ENCODE measurements at places on chromosomes 1 and 21.

DNA sequence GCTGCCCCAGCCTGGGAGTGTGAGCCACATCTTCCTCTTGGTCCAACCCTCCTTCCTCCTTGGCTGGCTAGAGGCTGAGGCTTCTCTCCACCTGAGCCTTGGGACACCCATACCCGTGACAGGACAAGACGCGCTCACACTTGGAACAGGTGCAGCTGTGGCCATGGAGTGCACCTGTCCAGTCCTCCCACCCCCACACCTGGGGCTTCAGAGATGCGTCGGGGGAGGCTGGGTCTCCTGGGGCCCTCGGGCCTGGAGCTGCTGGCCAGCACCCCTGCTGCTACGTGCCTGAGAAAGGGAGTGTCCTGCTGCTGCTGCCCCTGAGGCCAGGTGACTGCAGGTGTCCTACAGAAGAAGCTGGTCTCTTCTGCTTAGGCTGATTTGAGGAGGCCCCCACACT lies 37.0 kb upstream of the TMEM52 start:
- no peak for DNase-seq

GRCh38 chr1:109946511-109946910 lies 35.9 kb downstream of the CSF1 start:
- DNase-seq = no peak

- DNase-seq = peak; percentile 43
These were observed 732 bp downstream of the ABCG1 start for GRCh38 chr21:42219606-42220137.

GRCh38 chr1:164801246-164801731 lies 242.3 kb downstream of the PBX1 start:
- DNase-seq = no peak

DNA sequence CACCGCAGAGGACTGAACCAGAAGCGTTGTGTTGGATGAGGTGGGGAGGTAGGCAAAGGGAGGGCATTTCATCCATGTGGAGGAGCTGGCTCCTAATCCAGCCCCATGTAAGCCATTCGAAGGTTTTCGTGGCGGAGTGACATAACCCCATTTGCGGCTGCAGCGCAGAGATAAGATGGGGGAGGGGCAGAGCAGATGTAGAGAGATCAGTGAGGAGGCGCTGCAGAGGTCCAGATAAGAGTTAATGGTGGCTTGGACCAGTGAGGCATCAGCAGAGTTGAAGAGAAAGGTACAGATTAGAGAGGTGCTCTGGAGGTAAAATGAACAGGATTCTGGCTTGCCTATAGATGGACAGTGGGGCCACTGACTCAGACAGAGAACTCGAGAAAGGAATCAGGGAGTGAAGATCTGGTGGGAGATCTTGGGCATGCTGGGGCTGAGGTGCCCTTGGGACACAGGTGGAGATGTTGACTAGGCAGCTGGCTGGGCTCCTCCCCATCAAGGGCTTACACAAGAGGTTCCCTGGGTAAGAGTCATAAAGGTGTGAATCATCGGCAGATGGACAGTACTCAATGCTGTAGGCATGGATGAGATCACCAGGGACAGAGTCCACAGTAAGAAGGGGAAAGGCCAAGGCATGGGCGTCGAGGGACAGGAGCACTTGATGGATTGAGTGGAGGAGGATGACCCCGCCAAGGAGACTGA lies 7.8 kb upstream of the PTPRF start:
- no peak for DNase-seq

- DNase-seq = no peak
These were observed 1.6 kb upstream of the PANK4 start for GRCh38 chr1:2528016-2528415.

GRCh38 chr1:25541889-25542658 lies 1.3 kb upstream of the LDLRAP1 start:
- DNase-seq = no peak

- no peak for DNase-seq
These were observed 46.9 kb downstream of the SKI start for GRCh38 chr1:2274929-2275475.

DNA sequence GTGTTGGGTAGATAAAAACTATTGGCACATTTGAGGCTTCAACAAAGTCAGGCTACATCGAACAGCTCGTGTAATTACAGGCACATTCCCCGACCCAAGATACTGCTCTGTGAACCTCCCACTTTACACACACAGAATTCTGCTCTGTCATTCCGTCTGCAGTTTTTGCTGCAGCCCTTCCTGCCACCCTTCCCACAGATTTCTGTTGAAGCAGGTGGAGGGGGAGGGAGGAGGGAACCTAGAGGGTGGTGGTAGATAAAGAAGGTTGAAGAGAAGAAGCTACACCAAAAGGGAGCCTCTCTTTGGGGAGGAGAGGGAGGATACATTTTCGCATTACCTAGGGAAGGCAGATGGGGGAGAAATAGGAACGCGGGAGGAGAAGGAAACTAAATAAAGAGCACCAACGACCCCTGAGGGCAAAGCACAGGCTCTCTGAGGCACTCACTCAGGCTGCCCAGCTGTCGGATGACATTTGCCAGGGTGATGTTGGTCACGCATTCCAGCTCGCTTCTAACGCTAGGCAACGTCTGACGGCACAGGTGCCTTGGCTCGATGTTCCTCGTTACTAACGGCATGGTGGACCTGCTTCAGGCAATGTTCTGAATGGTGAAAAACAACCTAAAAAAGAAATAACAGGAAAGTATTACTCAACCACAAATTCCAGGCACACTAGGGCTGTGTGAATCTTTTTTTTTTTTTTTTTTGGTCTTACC lies 36.0 kb downstream of the GPR3 start:
- peak; percentile 46 for DNase-seq

- peak; percentile 62 for DNase-seq
These were observed 16.3 kb downstream of the PDZK1 start for GRCh38 chr1:145690587-145691558.

- no peak for DNase-seq
These were observed 19.2 kb upstream of the PEX10 start for GRCh38 chr1:2431518-2431917.

GRCh38 chr1:221302810-221303209 lies 423.6 kb downstream of the HLX start:
- no peak for DNase-seq

GRCh38 chr1:40861224-40862003 lies 749 bp downstream of the CITED4 start:
- DNase-seq = peak; percentile 20

DNA sequence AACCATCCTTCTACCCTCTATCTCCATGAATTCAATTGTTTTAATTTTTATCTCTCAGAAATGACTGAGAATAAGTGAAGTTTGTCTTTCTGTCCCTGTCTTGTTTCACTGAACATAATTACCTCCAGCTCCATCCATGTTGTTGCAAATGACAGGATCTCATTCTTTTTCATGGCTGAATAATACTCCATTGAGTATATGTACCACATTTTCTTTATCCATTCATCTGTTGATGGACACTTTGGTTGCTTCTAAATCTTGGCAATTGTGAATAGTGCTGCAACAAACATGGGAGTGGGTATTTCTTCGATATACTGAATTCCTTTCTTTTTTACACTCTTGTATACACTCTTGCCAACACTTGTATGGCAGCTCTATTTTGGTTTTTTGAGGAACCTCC lies 72.8 kb upstream of the COX20 start:
- DNase-seq = no peak

GRCh38 chr1:36365381-36365780 lies 20.3 kb downstream of the STK40 start:
- no peak for DNase-seq

- no peak for DNase-seq
These were observed 836 bp upstream of the FBLIM1 start for GRCh38 chr1:15757575-15758342.

DNA sequence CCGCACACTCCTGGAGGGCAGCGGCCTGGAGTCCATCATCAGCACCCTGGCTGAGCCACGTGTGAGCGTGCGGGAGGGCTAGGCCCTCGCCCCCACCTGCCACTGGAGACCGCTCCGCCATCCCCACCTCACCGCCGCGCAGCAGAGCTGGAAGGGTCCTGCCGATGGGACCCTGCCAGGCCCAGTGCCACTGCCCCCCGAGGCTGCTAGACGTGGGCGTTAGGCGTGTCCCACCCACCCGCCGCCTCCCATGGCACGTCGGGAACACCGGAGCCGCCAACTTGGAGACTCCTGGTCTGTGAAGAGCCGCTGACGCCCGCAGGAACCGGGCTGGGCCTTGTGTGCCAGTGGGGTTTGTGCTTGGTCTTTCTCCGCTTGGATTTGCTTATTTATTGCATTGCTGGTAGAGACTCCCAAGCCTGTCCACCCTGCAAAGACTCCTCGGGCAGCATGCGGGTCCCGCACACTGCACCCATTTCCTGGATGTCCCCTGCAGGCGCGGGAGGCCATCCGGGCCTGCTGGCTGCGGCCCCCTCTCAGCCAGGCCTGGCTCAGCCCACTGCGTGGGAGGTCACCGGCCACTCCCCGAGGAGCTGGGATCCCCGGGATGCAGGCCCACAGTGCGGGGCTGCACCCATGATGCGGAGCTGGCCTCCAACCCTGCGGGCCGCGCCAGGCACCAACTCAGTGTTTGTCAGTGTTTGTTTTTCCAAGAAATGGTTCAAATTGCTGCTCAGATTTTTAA lies 6.0 kb downstream of the LY9 start:
- DNase-seq = no peak

DNA sequence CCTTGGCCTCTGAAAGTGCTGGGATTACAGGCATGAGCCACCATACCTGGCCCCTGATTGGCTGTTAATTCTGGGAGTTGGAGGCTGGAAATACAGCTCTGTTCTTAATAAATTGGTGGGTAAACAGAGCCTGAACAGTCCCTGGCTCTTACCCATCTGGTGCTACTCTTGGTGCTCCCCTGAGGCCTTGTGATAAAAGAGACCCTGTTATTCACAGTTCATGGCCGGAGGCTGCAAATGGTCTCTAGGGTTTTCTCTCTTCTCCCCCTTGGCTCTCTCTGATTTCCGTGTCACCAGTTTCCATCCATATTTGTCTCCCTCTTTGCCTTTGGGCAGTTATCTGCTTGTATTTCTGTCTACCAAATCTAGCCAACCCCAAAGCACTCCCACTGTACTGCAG lies 17.2 kb downstream of the NFASC start:
- no peak for DNase-seq

GRCh38 chr1:2596530-2597333 lies 10.2 kb downstream of the PRXL2B start:
- no peak for DNase-seq

DNA sequence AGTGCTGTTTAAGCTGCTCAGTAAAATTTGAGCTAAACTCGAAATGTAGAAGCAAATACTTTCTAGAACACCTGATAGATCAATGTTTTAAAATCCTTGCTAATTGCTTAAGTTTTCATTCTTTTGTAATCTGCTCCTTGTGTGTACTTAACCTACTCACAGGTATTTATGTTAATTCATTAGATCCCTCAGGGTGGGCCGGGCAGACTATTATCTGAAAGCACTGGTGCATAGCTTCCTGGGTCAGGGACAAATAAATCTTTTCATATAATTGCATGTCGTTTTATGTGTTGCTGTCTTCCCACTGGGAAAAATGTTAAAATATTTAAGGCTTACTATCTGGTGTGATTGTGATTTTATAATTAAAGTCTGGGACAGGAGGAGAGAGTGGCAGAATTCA lies 440.5 kb downstream of the SMYD3 start:
- no peak for DNase-seq

DNA sequence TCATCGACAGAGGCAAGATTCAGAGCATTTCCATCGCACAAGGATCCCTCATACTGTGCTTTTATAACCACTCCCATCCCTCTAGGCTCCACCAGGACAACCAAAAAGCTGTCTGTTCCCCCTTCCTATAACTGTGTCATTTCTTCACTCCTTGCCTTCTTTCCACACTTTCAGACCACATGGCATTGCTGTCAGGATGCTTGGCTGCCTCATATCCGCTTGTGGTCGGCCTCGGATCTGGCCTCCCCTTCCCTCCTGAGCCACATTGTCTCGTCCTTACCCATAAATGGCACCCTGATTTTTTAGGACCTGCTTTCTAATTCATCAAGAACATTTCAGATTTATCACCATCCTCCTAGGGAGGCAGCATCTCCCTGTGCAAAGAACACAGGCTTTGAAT lies 80.5 kb downstream of the HIVEP3 start:
- no peak for DNase-seq

GRCh38 chr1:92881391-92881790 lies 49.6 kb downstream of the RPL5 start:
- DNase-seq = no peak

DNA sequence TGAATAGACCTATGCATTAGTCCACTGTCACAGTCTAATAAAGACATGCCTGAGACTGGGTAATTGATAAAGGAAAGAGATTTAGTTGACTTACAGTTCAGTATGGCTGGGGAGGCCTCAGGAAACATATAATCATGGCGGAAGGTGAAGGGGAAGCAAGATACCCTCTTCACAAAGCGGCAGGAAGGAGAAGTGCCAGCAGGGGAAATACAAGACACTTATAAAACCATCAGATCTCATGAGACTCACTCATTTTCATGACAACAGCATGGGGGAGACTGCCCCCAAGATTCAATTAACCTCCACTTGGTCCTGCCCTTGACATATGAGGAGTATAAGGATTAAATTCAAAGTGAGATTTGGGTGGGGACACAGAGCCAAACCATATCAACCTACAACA lies 59.4 kb downstream of the CAPN9 start:
- DNase-seq = no peak

DNA sequence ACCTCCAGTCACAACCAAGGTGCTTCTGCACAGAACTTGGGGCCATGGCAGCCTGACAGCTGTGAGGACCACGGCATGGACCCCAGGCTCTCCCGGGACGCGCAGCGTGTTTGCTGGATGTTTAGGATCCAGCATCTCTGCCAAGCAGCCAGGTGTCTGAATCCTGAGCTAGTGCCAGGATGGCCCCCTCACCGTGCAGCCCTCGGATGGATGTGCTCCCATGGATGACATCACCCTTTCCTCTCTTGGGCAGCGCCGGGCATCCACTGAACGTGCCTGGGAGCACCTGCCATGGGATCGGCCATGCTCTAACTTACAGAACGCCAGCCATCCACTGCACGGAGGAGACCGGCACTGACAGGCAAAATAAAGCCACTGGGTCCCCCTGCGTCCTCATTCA lies 53.9 kb downstream of the PRDM15 start:
- no peak for DNase-seq

DNA sequence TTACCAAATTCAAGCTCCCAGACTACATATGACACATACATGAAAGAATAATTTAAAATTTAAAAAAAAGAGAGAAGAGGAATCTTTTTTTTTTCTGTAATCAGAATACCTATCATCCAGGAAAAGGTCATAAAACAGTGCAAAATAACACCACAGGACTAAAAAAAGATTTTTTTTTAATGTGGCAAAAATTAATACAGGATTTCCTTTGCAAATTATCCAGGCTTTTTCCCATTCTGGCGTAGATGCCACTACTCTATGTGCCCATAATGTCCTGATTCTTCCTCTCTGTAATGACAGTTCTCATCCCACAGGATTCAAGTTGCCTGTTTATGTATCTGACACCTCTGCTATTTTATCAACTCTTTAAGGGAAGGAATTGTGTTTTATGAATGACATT lies 429.6 kb downstream of the SMYD3 start:
- no peak for DNase-seq

Measured in CD4-positive, alpha-beta T cell treated with Interleukin-4 for 1 hour (primary cell).